ENCODE measurements at places on chromosomes 16 and 17. TPM values are rescaled to one million over a fixed set of nuclear protein-coding genes. Genes with fewer than 3 reads are reported as not detected.

DNA sequence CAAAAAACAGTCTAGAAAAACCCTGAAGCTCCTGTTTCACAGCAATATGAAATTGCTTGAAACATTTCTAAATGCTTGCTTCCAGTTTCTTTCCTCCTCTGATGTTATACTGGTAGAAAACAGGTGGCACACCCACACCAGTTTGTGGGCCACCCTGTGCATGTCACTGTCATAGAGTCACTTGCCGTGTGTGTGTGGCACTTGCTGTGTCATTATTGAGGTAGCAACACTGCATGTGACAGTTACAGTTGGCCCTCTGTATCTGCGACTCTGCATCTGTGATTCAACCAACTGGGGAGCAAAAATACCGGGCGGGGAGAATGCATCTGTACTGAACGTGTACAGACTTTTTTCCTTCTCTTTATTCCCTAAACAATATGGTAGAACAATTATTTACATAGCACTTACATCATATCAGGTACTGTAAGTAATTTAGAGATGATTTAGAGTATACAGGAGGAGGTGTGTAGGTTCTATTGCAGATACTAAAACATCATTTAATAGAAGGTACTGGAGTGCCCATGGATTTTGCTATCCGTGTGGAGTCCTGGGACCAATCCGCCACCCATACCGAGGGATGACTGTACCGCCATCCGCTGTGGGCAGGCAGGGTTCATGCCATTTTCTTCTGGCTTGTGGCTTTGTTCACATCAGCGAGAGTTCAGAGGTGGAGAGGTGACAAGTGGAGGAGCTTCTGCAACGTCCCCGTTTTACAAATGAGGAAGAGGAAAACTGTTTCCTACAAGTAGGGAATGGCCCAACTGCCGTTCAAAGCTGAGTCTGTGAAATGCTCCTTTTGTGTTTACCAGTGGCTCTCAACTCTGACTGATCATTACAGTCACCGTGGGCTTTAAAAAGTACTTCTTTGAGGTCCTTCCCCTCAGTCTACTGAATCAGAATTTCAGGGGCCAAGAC lies 373.7 kb downstream of the SNX29 start:
- H3K27me3 ChIP-seq, result no peaks in the 10 kb centered on the region
- H3K27ac ChIP-seq, result no peak overlapping the region
- H3K4me3 ChIP-seq, result no peak overlapping the region
- H3K4me1 ChIP-seq, result no peaks in the 10 kb centered on the region

DNA sequence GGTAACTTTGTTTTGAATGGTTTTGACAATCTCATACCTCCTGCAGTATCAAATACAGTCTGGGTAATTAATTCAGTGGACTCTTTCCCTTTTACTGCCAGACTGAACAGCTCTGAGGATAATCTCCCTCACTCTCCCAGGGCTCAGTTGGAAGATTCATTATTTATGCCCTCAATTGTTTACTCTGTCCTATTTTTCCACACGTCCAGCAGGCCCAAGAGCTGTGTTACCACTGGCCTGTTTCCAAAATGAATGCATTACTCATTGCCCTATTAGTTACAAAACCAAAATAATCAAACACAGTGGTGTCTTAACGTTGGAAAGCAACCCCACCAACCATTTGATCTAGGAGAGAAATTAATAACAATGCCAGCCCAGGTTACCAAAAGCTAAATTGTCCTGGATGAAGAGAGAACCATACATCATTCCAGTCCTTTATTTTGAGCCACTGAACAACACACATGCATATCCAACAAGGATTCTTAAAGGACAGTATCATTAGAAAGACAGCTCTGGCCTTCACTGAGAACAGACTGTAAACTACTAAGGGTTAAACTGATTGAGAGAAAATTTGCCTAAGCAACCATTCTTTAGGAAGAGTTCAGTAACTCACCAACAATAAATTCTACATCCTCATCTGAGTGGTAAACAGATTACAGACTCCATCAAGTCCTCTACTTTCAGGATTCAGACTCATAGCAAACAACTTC lies 34.5 kb downstream of the FAM222B start:
- H3K27ac ChIP-seq, result peak overlapping the region; percentile 73
- H3K4me3 ChIP-seq, result no peak overlapping the region
- DNase-seq, result no peak
- H3K36me3 ChIP-seq, result no peaks in the 10 kb centered on the region
- H3K4me1 ChIP-seq, result peaks cover 60% of the 10 kb centered on the region
- H3K27me3 ChIP-seq, result no peaks in the 10 kb centered on the region

DNA sequence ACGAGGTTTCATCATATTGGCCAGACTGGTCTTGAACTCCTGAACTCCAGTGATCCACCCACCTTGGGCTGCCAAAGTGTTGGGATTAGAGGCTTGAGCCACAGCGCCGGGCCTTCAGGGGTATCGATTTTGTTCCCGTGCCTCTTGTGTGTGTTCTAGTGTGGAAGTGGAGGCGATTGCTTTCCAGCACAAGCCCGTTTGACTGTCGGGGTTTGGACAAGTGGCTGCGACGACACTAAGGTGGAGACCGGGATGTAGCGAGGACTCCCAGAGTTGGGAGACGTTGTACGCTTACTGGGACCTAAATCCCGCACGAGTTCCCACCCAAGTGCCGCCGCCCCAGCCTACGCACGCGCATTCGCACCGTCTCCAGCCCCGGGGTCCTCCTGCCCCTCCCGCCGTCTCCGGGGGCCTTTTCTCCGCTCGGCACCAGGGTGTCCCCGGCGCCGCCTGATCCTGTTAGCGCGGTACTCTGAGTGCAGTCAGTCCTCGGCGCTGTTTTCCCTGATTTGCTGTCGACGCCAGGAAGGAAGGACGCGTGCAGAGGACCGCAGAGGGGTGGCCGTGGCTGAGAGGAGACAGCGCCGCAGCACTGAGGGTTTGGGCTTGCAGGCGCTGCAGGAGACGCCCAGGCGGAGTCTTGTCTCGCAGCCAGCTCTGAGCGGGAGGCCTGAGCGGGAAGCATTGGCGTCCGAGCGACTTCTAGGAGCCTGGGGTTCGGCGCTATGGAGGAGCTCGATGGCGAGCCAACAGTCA lies at the start of gene NUP85:
NUP85 (plus strand) TSS at position 643 of the 756 bp plus-strand sequence; CDS start at position 726, 83 bp downstream.
- peak; percentile 98 for DNase-seq
- peak within 1 kb of the TSS; percentile 87 for H3K4me3 ChIP-seq
- peaks cover 33% of the 10 kb centered on the region for H3K4me1 ChIP-seq
- H3K27me3 ChIP-seq, result no peaks in the 10 kb centered on the region
- H3K27ac ChIP-seq, result peak within 1 kb of the TSS; percentile 92

DNA sequence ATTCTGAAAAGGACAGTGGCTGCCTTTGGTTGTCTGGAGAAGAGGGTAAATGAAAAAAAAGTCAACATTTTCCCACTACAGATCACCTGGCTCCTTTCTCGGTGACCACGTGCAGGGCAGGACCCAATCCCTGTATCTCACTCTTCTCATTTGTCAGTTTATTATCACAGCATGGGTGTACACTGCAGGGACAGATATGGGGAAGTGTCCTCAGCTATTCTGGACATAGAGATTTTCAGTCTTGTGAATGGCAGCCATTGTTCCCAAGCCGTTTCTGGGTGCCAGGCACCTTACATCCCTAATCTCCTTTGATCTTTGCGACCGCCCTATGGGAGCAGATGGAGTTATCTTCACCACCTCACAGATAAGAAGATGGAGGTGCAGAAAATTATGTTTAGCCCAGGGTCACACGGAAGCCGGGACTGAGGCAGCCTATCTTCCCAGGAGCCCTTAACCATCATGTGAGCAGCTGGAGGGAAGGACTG lies 7.2 kb downstream of the ADORA2B start:
- no peaks in the 10 kb centered on the region for H3K27me3 ChIP-seq
- H3K36me3 ChIP-seq, result no peaks in the 10 kb centered on the region
- no peak overlapping the region for H3K27ac ChIP-seq

GRCh38 chr17:41689497-41690299 lies 1.0 kb downstream of the EIF1 start:
- H3K27me3 ChIP-seq, result no peaks in the 10 kb centered on the region
- peak overlapping the region; percentile 90 for H3K4me3 ChIP-seq
- DNase-seq, result no peak
- peak overlapping the region; percentile 100 for H3K27ac ChIP-seq
- peaks cover 23% of the 10 kb centered on the region for H3K4me1 ChIP-seq

- peak overlapping the region; percentile 96 for H3K4me3 ChIP-seq
- H3K27ac ChIP-seq, result no peak overlapping the region
Observed at GRCh38 chr17:48909783-48910182, 1.6 kb downstream of the UBE2Z start.

GRCh38 chr17:17041018-17041521 lies 1.2 kb upstream of the MPRIP start:
- peak; percentile 69 for DNase-seq
- H3K36me3 ChIP-seq, result no peaks in the 10 kb centered on the region
- H3K27ac ChIP-seq, result peak overlapping the region; percentile 65
- peaks cover 41% of the 10 kb centered on the region for H3K4me1 ChIP-seq

GRCh38 chr17:38324141-38324697 lies 19.5 kb downstream of the GPR179 start:
- DNase-seq, result peak; percentile 38
- peaks cover 15% of the 10 kb centered on the region for H3K4me1 ChIP-seq
- peaks cover 40% of the 10 kb centered on the region for H3K36me3 ChIP-seq
- H3K27ac ChIP-seq, result peak overlapping the region; percentile 43

DNA sequence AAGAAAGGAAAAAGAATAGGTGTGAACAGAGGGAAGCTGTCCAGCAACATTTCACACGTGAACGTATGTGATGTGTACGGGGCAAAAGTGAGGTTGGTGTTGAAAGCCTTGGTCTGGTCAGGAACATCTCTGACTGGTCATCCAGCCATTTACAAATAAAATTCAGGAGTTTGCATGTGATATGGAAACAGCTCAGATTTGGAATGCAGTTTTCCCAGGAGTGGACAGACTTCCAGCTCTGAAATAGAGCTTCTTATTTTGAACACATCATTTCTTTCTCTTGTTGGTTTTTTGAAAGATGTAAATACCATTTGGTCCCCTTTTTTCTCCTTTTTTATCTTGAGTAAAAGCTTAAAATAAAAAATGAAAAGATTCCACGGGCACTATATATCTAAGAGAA lies 566.2 kb upstream of the ZFHX3 start:
- no peaks in the 10 kb centered on the region for H3K36me3 ChIP-seq
- no peak overlapping the region for H3K27ac ChIP-seq
- H3K4me3 ChIP-seq, result no peak overlapping the region
- no peak for DNase-seq

GRCh38 chr17:43211123-43211479 lies 574 bp upstream of the TMEM106A start:
- H3K4me3 ChIP-seq, result peak overlapping the region; percentile 61
- DNase-seq, result no peak
- H3K4me1 ChIP-seq, result peaks cover 29% of the 10 kb centered on the region
- H3K27ac ChIP-seq, result peak overlapping the region; percentile 90
- peaks cover 16% of the 10 kb centered on the region for H3K36me3 ChIP-seq

DNA sequence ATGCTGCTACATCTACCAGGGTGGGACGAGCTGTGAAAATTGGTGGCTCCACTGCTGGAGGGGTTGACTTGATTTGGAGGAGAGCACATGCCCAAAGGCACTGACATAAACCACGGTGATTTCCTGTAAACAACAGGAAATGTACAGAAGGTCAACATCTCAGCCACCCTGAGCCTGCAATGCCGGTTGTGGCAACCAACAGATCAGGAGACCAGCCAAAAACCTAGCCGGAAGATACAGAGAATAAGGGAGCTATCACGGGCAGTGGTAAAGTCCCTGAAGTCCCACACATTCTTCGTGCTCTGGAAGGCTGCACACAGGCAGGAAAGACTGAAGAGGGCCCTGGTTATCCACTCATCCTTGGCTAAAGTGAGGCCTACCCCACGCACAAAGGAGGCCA lies 56.2 kb downstream of the ADCY9 start:
- no peaks in the 10 kb centered on the region for H3K27me3 ChIP-seq
- no peak overlapping the region for H3K4me3 ChIP-seq
- no peak for DNase-seq
- no peaks in the 10 kb centered on the region for H3K36me3 ChIP-seq

DNA sequence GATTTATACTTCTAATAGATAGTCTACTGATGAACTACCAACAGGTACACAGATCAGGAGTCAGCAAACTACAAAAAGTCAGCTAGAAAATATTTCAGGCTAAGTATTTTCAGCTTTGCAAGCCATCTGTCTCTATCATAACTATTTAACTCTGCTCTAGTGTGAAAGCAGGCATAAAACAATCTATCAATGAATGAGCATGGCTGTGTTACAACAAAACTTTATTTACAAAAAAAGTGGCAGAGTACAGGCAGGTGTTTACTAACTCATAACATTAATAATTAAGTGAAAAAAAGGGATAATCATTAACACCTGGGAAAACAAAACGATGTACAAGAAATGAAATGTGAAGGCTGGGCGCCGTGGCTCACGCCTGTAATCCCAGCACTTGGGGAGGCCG lies 15.8 kb downstream of the MED13 start:
- no peak for DNase-seq
- H3K27me3 ChIP-seq, result no peaks in the 10 kb centered on the region
- H3K4me1 ChIP-seq, result peaks cover 74% of the 10 kb centered on the region
- H3K4me3 ChIP-seq, result no peak overlapping the region

GRCh38 chr17:10875984-10876555 lies 38.2 kb upstream of the PIRT start:
- H3K27me3 ChIP-seq, result no peaks in the 10 kb centered on the region
- H3K4me1 ChIP-seq, result no peaks in the 10 kb centered on the region
- DNase-seq, result peak; percentile 68
- H3K27ac ChIP-seq, result no peak overlapping the region
- no peak overlapping the region for H3K4me3 ChIP-seq

GRCh38 chr16:65202461-65202860 lies 80.6 kb upstream of the CDH11 start:
- no peaks in the 10 kb centered on the region for H3K36me3 ChIP-seq
- H3K4me1 ChIP-seq, result no peaks in the 10 kb centered on the region
- DNase-seq, result no peak
- no peak overlapping the region for H3K27ac ChIP-seq

GRCh38 chr16:85216522-85217375 lies 104.5 kb upstream of the CIBAR2 start:
- H3K27ac ChIP-seq, result no peak overlapping the region
- H3K4me3 ChIP-seq, result no peak overlapping the region
- DNase-seq, result no peak
- no peaks in the 10 kb centered on the region for H3K36me3 ChIP-seq
- no peaks in the 10 kb centered on the region for H3K27me3 ChIP-seq

DNA sequence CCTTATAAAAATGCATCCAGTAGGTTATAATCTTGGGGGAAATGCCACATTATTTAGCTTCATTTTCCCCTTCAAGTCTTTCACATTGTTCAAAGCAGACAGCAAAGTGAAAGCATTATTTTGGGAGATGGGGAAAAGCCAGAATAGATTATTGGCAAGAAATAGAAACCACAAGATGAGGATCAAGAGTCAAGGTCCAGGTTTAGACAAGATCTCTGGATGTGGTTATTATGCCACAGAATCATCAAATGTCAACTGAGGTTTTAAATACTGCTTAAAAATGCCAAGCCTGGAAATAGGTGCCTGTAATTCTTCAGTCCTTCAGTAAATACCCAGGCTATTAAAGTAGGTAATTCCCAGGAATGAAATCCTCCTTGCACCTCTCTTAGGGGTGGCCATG lies 65.1 kb upstream of the ALOX12 start:
- H3K27ac ChIP-seq, result no peak overlapping the region
- DNase-seq, result no peak
- H3K4me1 ChIP-seq, result no peaks in the 10 kb centered on the region

Gene WWP2
- total RNA-seq, result 36.0 TPM

Gene CTRL
- total RNA-seq, result not detected

Gene KRT35
- total RNA-seq, result not detected

Gene KAT8
- total RNA-seq, result 56.6 TPM

Gene PSMC3IP
- 2.4 TPM for total RNA-seq

Gene ENPP7
- total RNA-seq, result 5.0 TPM

Gene FUS
- 133 TPM for total RNA-seq

Gene CDH5
- 46.9 TPM for total RNA-seq

All from stomach (tissue), 19 donors.